ENCODE measurements at places on chromosomes 7 and 10. TPM values are rescaled to one million over a fixed set of nuclear protein-coding genes. Genes with fewer than 3 reads are reported as not detected.

Gene RAMP3
- total RNA-seq, result not detected

Gene PAX4
- total RNA-seq, result not detected

Gene CYP2C8
- not detected for total RNA-seq

DNA sequence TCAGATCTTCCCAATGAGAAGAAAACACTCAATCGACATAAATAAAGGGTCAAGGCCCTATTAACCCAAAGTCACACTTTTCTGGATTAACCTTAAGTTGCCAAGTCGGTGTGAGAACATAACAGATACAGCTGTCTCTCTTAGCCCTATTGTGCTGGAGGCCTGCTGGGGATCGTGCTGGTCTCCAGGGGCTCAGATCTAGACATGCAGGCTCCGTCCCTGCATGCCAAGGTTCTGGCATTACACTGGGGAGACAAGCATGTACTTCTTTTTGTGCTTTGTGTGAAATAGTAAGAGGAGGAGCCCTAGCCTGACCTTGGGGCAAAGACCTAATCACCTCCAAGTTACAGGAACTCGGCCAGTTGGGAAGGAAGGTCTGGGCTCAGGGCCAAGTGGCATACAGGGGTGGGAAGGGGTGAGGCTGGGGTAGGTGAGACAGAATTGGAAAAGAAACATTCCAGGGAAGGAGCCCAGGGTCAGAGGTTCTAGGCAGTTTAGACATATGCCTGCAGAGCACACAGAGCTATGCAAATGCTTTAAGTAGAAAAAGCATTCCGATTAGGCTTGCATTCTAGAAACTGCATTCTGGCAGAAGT lies 216.4 kb downstream of the HECW1 start:
- H3K36me3 ChIP-seq, result no peaks in the 10 kb centered on the region
- no peak overlapping the region for H3K4me3 ChIP-seq
- no peaks in the 10 kb centered on the region for H3K4me1 ChIP-seq

- no peaks in the 10 kb centered on the region for H3K4me1 ChIP-seq
- no peaks in the 10 kb centered on the region for H3K36me3 ChIP-seq
- H3K27ac ChIP-seq, result no peak overlapping the region
- DNase-seq, result no peak
- H3K4me3 ChIP-seq, result no peak overlapping the region
- H3K27me3 ChIP-seq, result no peaks in the 10 kb centered on the region
Observed at GRCh38 chr7:69652947-69653701, 54.8 kb downstream of the AUTS2 start.

- H3K27me3 ChIP-seq, result no peaks in the 10 kb centered on the region
- H3K4me1 ChIP-seq, result peaks cover 11% of the 10 kb centered on the region
- no peak for DNase-seq
- no peak overlapping the region for H3K4me3 ChIP-seq
- peaks cover 4% of the 10 kb centered on the region for H3K36me3 ChIP-seq
Observed at GRCh38 chr10:103154521-103155299, 38.4 kb downstream of the NT5C2 start.

All from IMR-90 (cell line).